T-helper 2 cell (primary cell): ENCODE measurements at places on chromosomes 5 and 9.

DNA sequence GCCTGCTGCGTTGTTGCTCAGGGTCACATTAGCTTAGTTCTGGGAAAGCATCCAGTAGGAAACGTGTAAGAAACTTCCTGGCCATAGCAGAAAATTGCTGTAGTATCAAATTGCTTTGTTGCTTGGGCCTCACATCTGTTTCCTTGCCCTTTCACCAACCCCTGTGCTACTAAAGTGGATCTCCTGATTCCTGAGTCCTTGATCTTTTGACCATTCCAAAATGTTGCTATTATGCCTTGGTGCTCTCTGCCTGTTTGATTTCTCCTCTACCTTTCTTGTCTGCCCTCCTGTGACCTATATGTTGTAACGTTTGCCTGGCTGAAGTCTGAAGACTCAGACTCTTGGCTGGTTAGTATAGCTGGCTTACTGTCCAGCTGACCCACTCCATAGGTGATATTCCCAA, 350.5 kb downstream of the ADGRV1 start:
- no peak for DNase-seq

GRCh38 chr5:179954434-179954833, 46.7 kb upstream of the TBC1D9B start:
- DNase-seq, result no peak

DNA sequence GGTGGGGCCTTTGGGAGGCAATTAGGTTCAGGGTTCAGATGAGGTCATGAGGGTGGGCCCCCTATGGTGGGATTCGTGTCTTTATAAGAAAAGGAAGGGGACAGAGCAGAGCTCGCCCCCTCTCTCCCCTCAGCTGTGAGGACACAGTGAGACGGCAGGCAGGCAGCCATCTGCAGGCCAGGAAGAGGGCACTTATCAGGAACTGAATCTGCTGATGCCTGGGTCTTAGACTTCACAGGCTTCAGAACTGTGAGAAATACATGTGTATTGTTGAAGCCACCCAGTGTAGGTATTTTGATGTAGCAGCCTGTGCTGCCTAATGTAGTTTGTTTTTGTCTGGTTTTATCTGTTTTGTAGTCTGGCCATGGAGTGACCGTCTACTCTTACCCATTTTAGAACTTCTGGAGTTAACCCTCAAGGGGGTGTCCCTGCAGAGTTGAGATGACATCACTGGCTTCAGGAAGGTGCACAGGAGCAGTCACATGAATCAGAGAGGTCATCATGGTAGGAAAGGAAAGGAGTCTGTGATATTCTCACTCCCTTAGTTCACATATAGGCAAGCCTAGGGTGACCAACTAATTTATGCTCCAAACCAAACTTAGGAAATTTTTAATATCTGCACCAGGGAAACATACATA, 71.0 kb downstream of the LRRC70 start:
- no peak for DNase-seq

- DNase-seq, result no peak
Observed at GRCh38 chr5:69516769-69517168, 24.2 kb downstream of the OCLN start.

DNA sequence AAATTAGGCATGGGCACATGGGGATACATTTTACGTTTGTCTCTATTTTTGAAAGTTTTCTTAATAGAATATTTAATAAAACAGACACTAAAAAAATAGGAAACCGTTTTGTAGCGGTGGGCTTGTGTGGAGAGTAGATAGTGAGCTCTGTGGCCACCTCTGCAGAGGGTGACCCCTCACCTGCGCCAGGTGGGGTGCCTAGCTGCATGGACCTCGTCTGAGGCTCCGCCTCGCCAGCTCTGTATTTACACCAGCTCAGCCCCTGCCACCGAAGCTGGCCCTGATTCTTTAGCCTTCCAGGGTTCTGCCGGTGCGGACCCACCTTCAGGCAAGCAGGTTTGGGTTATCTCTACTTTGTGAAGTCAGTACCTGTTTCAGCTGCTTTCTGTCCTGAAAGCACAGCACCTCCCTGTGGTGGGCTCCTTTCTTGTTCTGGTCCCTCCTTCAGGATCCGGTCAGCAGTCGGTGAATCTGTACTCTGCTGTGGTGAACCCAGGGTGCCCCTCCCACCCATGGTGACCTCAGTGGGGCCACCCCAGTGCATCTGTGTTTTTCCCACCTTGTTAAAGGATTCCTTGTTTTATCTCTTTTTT, 105.2 kb upstream of the CACNA1B start:
- no peak for DNase-seq
